AG09319 (cell line): ENCODE measurements at places on chromosomes 2 and 18.

DNA sequence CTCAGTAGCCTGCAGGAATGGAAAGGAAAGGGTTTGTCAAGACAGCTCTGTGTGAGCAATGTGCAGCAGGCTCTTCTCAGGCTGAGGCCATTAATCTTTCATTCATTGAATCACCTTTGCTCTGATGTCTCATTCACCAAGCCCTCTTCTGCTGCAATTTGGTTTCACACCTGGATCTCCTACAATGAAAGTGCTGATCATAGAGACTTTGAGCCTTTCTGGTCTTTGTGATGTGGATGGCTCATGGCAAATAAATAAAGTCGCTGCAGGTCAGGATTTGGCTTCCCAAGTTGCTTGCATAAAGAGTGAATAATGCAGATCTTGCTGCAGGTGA lies 95.8 kb upstream of the SPRED2 start:
- DNase-seq, result no peak

GRCh38 chr2:127041259-127041970 lies 65.5 kb downstream of the BIN1 start:
- DNase-seq, result no peak

- no peak for DNase-seq
Observed at GRCh38 chr18:78169174-78169864, 810.3 kb upstream of the SALL3 start.

GRCh38 chr18:6994056-6994770 lies 123.4 kb downstream of the LAMA1 start:
- no peak for DNase-seq

DNA sequence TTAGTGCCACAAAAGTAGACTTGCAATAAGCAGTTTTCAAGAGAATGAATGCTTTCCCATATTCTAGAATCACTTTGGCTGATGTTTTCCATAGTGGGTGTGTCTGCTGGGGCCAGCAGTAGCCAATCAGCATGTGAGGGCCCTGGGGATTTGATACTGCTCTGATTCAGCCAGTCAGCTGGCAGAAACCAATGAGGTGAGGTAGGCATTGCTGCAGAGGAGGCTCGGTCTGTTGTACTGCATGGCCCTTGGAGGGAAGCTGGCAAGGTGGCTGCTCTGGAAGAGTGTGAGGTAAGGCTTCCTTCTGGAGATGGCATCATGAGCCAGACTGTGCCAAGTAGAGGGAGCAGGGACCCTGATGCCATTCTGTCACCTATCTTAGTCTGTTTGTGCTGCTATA lies 22.7 kb downstream of the TMEM87B start:
- DNase-seq, result no peak

- peak; percentile 4 for DNase-seq
Observed at GRCh38 chr2:17035010-17035409, 369.4 kb upstream of the CYRIA start.
